ENCODE measurements at places on chromosomes 3 and 15.

GRCh38 chr3:42501321-42501680 lies 1.1 kb upstream of the VIPR1 start:
- DNase-seq, result no peak

DNA sequence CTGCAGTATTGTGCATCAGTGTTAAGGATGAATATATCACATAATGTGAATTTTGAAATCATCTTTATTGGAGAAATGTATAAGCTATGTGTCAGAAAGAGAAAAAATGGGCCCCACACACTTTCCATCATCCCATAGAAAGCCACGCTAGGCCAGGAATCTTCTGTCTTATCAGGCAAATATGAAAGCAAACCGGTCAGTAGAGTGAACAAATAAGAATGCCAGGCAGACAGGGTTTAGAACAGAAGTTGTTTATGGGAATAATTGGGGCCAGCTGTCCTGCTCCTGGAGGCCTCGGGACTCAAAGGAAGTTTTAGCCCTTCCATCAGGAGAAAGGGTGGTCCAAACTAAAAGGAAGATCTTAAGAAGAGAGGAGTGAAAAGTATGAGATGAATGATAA lies 39.5 kb downstream of the ZNF280D start:
- peak; percentile 52 for DNase-seq

DNA sequence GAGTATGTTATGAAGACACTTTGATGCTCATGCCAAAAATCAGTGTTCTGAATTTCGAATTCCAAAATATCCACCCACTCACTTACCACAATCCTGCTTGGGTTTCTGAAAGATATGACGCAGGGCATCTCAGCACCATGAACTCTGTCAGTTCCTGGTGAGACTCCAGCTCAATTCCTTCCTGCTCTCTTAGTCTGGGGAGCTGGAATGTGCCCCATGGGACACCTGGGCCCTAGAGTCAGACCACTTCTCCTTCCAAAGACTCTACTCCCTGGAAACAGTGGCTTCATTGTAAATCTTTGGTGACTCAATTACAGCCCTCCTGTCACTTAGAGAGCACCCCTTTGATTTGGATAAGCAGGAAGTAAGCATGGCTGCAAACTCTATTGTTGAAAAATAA lies 50.5 kb downstream of the CD86 start:
- DNase-seq, result no peak

- no peak for DNase-seq
These were observed 199.3 kb downstream of the TNIK start for GRCh38 chr3:171260899-171261298.

GRCh38 chr15:66780172-66780972 lies 78.3 kb downstream of the SMAD6 start:
- DNase-seq, result peak; percentile 85

GRCh38 chr3:25520926-25521559 lies 93.0 kb downstream of the RARB start:
- DNase-seq, result no peak

- DNase-seq, result no peak
These were observed 6.3 kb upstream of the CA12 start for GRCh38 chr15:63387748-63388493.

GRCh38 chr3:121436641-121437040 lies 109.1 kb downstream of the POLQ start:
- DNase-seq, result no peak

GRCh38 chr3:194218646-194219453 lies 82.9 kb downstream of the HES1 start:
- no peak for DNase-seq

DNA sequence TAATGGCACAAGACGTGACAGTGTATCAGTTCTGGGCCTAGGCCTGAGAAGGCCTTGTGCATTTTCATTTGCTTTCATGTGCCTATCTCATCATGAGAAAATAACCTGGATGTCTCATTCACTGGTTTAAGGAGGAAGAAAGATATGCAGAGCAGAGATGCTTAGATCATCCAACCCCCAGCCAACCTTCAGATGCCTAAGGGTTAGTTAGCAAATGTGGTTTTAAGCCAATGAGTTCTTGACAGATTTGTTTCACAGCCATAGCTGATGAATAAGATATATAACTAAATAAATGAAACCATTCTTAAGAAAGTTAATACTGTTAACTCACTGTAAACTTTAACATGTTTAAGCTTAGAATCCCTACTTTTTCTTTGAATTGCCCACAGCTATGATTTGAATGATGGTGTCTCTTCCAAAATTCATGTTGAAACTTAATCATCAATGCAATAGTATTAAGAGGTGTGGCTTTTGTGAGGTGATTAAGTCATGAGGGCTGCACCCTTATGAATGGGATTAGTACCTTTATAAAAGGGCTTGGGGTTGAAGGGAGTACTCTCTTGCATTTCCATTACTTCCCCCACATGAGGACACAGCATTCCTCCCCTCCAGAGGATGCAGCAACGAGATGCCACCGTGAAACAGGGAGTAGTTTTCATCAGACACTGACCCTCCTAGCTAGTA lies 324.6 kb upstream of the TBC1D5 start:
- DNase-seq, result no peak

DNA sequence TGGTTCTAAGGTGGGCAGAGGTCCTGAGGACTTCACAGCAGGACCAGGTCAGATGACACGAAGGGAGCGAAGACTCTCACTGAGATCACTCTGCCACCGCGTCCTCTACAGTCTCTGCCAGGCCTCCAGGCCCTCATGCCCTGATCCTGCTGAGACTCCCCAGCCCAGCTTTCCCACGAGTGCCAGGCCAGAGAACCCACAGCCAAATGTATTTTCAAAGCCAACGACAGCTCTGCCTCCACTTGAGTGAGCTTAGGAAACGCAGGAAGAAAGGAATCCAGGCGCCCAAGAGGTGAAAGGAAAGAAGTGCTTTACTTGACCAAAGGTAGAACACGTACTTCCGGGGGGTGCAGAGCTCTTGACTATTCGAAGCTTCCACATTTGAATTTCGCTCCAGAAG lies 275.0 kb downstream of the XXYLT1 start:
- no peak for DNase-seq

DNA sequence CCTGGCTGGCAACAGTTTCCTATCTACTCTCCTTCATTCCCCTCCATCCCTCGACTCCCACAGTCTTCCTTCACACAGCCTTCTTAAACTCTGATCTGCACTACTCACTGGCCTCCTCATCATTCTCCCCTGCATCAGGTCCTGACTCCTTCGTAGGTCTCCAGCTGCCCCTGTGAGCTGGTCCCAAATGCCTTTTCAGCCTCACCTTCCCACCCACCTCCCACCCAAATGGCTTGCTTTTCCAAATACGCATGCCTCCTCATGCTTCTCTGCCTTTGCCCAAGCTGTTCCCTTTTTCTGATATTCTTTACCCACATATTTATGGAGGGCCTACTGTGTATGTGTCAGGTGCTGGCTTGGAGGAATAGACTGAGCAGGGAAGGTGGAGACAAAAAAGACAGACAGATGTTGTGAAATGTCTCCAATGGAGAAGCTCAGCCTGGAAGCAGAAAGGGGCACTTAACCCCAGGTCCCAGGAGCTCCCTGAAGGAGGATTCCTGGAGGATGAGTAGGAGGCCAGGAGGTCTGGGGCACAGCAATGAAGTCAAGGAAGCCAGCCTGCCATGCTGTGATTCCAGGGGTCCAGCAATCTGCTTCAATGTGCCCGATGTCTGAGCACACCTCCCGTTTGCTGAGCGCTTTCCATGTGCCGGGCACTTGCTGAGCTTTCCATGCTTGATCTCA lies 252.2 kb downstream of the SHQ1 start:
- no peak for DNase-seq

DNA sequence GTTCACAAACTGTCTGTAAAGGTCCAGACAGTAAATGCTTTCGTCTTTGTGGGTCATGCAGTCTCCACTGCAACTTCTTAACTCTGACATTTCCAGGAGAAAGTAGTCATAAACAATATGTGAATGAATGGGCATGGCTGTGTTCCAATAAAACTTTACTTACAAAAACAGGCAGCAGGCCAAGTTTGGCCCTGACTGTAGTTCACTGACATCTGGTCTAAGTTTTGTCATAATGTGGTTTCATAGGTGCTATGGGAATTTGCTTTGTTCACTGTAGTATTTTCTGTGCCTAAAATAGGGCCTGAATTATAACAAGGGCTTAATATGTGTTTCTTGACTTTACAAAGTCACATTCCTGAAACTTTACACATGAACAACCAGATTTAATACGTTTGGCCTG lies 186.0 kb upstream of the KBTBD8 start:
- peak; percentile 56 for DNase-seq

- no peak for DNase-seq
These were observed 215.3 kb upstream of the RARB start for GRCh38 chr3:25212736-25213135.

Measured in amniotic epithelial cell (primary cell).